ENCODE measurements at places on chromosomes 7 and 10.

GRCh38 chr10:110137142-110137545, 70.3 kb upstream of the MXI1 start:
- peak; percentile 30 for DNase-seq

DNA sequence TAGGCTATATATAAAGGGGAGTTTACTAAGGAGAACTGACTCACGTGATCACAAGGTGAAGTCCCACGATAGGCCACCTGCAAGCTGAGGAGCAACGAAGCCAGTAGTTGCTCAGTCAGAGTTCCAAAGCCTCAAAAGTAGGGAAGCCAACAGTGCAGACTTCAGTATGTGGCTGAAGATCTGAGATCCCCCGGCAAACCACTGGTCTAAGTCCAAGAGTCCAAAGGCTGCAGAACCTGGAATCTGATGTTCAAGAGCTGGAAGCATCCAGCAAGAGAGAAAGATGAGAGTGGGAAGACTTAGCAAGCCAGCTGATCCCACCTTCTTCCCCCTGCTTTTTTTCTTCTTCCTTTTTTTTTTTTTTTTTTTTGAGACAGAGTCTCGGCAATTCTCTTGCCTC, 27.0 kb upstream of the GSDME start:
- DNase-seq, result no peak

- no peak for DNase-seq
Observed at GRCh38 chr7:2978408-2978807, 65.3 kb downstream of the CARD11 start.

- peak; percentile 81 for DNase-seq
Observed at GRCh38 chr10:22500656-22501340, 155.5 kb downstream of the SPAG6 start.
